Pancreas (tissue), 10 donors: ENCODE measurements at places on chromosomes 1 and 21. TPM values are rescaled to one million over a fixed set of nuclear protein-coding genes. Genes with fewer than 3 reads are reported as not detected.

Gene CAMK2N1
- 40.7 TPM for polyA plus RNA-seq

Gene DISP3
- 0.91 TPM for polyA plus RNA-seq

Gene ZNF648
- polyA plus RNA-seq: not detected

Gene GRHL3
- polyA plus RNA-seq: 0.11 TPM

Gene ST6GALNAC3
- polyA plus RNA-seq: 0.54 TPM
